ENCODE measurements at places on chromosomes 5 and 9.

GRCh38 chr5:178350361-178351220, 118.0 kb upstream of the PHYKPL start:
- no peak for DNase-seq

DNA sequence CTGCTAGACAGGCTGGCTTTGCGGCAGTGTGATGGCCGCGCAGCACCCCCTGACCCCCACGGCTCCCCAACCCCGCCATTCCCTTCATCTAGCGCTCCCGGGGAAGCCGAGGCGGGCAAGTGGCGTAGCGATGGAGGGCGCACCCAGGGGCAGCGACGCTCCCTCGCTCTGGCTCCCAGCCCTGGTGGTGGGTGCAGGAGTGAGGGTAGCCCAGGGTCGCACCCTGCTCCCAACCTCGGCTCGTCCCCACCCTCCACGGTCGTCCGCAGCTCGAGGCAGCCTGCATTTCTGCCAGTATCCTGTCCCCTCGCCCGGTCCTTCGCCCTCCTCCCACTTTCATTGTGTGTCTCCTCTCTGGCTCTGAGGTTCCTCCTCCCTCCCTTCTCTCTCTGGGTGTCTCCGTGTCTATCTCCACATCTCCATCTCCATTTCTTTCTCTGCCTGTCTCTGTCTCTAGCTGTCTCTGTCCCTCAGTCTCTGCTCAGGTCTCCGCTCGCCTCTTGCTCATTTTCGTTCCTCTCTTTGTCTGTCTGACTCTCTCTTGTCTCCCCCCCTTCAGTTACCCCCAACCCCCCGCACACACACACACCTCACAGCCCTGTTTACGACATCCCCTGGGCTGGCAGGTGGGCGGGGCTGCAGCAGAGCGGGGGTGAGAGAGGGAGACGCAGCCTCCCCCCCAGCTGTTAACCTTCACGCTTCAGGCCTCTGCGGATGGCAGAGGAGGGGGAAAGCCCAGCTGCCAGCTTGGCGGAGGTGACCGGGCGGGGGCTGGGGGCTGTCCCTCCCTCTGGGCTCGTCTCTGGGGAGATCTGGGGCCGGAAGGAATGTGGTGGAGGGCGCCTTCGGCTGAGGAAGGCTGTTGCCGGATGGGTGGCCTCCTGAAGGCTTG, 48.7 kb upstream of the PSD2 start:
- peak; percentile 71 for DNase-seq

GRCh38 chr9:105390871-105391270, 57.0 kb upstream of the FSD1L start:
- DNase-seq, result no peak

- DNase-seq, result no peak
Measured at GRCh38 chr5:36414869-36415282, 113.2 kb upstream of the RANBP3L start.

DNA sequence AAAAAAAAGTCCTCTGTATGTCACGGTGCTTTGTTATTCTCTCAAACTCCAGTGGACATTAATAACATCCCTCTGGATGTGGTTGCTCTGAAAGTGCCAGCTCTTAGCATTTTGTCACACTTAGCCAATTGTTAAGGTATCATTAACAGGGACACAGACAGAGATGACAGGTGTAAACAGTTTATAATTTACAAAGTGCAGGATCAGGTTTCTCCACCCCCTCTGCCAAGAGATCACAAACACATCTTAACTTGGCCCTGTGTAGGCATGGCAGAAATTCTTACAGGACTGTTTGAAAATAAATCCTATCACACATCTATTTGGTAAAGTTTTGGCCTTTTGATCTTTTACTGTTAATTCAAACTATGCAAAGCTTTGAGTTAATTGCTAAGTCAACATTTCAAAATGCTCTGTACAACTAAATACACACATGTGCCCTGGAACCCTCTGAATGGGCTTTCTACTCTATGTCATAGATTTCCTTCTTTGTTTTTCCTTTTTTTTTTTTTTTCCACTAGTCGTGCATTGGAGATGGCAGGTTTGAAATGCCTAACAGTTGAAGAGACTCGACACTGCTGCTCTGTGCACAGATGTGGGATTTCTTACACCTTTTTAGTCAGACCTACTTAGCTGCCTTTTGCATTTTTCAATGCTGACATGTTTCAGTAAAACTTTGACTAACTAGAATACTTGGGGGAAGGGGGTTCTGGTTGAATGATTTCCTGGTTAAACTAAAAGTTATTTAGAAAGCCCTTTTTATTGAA, 41.7 kb downstream of the SEMA6A start:
- no peak for DNase-seq

All from activated CD4-positive, CD25-positive, alpha-beta regulatory T cell treated with anti-CD3 and anti-CD28 coated beads, Interleukin-2, amount 50 U/mL, for 72 hours (primary cell).